ENCODE measurements at places on chromosomes 1 and 21.

- DNase-seq, result no peak
These were observed 64.1 kb downstream of the USP24 start for GRCh38 chr1:55150880-55151588.

- no peak for DNase-seq
These were observed 55.9 kb downstream of the DAP3 start for GRCh38 chr1:155744711-155745283.

GRCh38 chr1:245952383-245953026 lies 554.6 kb downstream of the SMYD3 start:
- DNase-seq, result no peak

DNA sequence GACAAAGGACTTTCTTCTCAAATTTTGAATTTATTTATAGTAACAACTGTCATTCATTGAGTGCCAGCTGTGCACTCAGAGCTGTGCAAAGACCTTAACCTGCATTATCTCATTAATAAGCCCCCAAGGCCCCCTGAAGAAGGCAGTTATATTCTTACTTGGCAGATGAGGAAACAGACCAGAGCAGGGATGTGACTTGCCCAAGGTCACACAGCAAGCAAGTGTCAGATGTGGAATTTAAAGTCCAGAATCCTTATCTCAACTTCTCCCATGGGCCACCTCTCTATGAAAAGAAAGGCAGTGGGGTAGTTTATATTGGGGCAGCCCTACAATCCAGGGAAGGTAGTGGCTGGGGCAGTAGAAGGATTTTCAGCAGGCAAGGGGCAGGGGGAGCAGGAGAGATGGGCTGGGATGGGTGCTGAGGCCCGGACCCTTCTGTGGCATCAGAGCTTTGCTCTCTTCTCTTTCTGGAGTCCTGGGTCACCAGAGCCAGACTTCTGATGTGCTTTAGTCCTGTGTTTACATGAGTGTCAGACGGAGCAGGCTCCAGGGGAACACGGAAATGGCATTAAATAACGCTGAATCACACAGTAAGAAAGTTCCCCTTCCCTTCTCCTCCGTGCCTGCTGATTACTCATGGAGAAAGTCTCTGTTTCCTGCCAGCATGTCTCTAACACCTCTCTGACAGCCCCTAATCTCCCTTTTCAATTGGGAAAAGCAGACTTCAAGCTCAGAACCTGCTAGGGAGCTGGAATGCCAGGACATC lies 39.5 kb downstream of the EPHB2 start:
- DNase-seq, result no peak

DNA sequence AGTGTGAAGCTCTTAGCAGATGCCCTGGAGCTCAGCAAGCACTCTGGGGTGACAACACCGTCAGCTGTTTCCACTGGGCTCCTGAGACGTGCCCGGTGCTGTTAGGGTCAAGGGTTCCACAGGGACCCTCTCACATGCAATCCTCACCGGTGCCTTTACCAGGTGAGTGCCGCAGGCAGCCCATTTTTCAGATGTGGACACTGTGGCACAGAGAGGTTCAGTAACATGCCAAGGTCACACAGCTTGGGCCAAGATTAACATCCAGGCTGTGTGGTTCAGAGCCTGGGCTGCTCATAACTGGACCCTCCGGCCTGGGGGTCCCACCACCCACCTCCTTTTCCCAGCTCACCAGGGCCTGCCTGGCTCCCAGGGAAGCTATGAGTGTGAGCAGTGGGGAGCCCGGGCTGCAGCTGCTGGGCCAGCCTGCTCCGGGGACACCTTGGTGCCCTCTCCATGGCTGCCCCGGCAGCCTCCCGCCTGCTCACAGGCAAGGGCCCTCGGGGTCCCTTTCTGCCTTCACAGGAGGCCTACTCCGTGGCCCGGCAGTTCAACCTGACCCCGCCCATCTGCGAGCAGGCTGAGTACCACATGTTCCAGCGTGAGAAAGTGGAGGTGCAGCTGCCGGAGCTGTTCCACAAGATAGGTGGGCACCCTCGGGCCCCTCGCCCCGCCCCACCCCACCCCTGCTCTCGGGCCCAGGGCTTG lies 49.3 kb downstream of the KCNAB2 start:
- DNase-seq, result no peak

DNA sequence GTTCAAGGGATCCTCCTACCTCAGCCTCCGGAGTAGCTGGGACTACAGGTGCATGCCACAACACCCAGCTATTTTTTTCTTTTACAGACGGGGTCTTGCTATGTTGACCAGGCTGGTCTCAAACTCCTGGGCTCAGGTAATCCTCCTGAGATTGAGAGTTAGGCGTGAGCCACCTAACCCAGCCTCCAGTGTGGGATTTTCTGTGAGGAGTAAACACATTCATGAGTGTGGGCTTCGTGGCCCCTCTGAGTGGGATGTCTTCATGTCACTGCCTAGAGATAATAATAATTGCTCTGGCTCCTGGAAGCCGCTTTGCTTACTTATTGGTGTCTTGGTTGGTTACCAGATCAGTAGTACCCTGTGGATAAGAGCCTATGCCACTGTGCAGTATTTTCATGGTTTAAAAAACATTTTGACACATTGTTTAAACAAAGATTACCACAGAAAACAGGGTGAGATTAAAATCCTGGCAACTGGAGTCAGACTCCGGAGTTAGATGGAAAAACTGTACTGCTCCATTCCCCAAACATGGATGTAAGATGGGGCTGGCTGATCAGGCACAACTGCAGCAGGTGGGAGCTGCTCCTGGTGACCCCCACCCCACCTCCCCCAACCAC lies 159.1 kb upstream of the RAB4A start:
- no peak for DNase-seq

- DNase-seq, result no peak
These were observed 83.2 kb downstream of the PTPRU start for GRCh38 chr1:29319300-29320110.

DNA sequence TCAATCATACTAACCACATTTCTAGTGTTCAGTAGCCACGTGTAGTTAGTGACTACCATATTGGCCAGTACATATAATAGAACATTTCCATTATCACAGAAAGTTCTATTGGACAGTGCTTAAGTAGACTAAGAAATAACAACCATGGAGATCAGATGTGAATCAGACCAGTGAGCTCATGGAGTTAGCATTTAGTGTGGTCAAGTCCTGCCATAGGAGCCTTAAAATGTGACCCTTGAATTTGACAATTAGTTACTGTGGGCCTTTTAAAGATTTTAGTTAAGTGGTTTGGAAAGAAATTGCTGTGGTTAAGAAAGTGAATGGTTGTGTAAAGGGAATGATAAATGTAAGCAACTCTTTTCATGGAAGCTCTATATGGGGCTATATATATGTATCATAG lies 123.4 kb downstream of the POU2F1 start:
- no peak for DNase-seq

DNA sequence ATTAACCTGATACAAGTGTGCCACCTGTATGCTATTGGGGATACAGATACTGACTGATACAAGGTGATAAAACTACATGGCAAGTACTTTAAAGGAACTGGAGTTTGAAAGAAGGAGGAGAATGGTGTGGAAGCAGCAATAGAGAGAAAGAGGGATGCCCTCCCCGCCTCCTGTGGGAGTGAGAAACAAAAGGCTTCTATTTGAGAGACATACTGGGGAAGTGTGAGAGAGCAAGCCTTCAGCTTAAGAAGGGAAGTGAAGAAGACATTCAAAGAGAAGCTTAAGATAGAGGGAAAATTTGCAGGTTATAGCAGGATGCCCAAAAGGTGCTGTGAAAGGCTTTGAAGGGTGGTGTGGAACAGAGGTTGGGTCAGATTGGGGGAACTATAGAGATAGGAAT lies 7.7 kb upstream of the ALG14 start:
- DNase-seq, result no peak

DNA sequence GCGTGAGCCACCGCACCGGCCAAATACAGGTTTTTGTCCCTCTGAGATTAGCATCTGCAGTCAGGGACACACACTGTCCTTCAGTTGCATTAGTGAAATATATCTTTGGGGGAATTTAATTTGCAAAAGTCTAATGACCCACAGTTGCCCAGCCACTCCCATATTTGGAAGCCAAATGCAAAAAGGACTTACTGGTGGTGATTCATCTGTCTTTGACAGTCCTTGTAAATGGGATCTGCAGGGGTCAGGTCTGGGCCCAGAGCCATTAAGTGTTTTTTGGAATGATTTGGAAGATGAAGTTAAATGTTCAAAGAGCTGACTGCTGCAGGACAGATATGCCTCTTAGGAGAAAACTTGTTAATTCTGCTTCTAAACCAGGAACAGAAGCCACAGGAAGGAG lies 44.6 kb upstream of the DNASE2B start:
- DNase-seq, result no peak

- no peak for DNase-seq
These were observed 5.1 kb upstream of the LDLRAP1 start for GRCh38 chr1:25538191-25538767.

- no peak for DNase-seq
These were observed 176.0 kb downstream of the PLPP3 start for GRCh38 chr1:56403321-56403720.

DNA sequence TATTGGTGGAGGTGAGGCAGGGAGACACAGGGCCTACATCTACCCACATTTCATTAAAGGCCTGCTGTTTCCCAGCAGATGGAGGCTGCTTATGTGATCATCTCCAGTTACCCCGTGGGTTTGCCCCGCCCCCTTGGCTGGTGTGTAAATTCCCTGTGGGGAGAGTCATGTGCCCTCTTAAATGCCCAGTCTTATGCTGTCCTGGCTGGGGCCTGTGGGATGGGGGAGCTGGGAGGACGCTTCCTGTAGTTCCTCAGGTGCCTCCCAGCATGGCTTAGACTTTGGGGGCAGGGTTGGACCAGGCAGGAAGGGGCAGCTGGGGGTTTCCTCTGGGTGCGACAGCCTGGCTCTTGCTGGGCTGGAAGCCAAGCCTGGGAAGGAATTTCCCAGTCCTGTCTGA lies 15.5 kb upstream of the CITED4 start:
- DNase-seq, result no peak

GRCh38 chr21:46619846-46620245 lies 15.0 kb upstream of the S100B start:
- no peak for DNase-seq

DNA sequence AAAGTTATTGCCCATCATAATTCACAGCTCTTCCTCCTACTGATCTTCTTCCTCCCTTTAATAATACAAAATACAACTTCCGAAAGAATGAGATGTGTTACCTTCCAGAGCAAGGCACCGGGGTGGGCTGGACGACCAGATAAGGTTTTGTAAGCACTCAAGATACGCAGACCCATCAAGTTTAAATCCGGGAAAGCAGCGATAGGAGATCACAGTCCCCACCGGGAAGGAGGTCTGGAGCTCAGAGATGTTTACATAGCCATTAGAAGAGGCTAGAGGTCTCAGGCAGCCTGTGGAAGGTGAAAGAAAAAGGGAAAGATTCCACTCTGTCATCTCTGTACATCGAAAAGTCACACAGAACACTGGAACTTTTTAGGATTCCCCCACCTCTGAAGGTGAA lies 99.4 kb downstream of the SUSD4 start:
- no peak for DNase-seq

DNA sequence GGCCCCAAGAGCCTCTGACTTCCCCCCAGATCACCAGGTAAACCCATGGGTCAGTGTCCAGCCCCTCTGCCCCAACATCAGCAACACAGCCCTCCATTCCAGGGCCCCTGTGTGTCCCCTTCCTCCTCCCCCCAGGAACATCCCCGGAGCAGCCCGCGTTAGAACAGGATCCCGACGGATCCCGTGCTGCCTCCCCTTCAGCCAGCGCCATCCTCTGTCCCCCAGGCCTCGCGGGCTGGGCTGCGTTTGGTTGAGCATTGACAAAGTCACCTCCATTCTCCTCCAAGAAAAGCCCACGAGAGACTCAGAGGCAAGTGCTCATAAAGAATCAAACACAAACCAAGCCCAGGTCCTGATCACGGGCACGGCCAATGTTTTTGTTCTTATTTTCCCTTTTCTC lies 160.0 kb upstream of the ARHGEF16 start:
- no peak for DNase-seq

DNA sequence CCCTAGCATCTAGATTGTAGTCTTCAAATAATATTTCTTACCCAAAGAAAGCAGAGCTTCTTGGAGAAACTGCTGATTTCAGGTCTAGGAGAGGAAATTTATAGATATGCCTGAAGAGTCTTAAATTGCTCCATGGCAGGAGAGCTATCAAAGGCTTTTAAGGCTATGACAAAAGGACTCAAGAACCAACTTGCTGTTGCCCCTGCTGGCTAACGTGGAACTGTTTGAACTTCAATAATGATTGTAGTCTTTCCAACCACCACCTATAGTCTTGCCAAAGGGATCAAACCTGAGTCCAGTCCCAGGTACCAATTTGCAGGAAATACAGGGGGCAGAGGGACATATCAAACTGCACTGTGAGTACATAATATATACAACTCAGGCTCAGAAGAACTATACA lies 336.2 kb upstream of the ESRRG start:
- no peak for DNase-seq

GRCh38 chr1:174398246-174398645 lies 49.5 kb upstream of the GPR52 start:
- DNase-seq, result no peak

- no peak for DNase-seq
These were observed 19.9 kb upstream of the ABCB10 start for GRCh38 chr1:229578168-229579058.

DNA sequence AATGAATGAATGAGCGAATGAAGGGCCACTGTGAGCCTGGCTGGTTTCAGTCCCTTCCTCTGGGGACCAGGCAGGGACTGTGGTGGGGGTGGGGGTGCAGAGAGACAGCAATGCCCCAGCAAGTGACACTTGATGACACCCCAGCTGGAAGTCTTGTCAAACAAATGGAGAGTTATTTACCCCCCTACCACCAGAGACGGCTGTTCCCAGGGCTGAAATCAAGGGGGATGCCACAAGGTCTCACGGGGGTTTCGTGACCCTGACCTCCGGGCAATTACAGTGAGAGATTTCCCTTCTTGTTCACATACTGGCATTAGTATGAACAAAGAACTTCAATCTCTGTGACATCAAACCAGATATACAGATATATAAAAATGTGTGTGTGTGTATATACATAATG lies 34.0 kb upstream of the LMO4 start:
- no peak for DNase-seq

DNA sequence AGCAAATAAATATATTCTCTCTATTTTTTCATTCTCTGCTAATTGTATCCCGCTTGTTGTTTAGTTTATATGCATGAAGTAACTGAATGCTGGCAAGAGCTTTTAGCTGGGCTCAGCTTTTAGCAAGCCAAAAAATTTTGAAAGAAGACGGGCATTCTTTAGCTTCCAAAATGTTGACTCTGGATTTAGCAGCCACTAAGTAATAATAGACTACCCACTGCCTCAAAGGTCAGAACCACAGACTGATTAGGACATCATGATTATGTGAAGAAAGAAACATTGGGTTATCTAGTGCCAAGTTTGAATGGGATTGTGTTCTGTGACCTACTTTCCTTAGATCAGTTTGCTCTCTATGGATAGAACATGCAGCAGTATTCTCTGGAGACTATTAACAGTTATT lies 80.3 kb upstream of the DPH5 start:
- no peak for DNase-seq

- DNase-seq, result no peak
These were observed 96.5 kb upstream of the CAMK1G start for GRCh38 chr1:209486861-209487593.

DNA sequence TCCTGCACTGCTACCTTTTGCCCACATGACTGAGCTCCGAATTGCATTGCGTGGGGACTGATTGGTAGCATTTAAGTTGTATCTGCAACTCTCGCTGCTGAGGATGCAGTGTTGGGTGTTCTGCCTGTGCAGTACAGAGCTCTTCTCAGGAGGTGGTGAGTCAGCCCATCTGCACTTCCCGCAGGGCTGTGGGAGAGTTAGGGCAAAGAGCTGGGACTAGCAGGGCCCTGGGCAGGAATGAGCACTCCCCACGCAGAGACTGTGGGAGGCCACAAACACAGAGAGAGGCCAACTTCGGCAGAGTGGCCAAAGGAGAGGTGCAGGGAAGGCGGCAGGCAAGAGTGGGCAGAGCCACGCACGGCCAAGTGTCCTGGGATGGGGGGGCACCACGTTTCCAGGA lies 244.7 kb downstream of the SIPA1L2 start:
- DNase-seq, result no peak

Data from amygdala (tissue), 56 donors.